ENCODE measurements at places on chromosomes 2 and 18.

- no peak for DNase-seq
Observed at GRCh38 chr18:54945576-54946125, 13.6 kb downstream of the CCDC68 start.

- DNase-seq, result no peak
Observed at GRCh38 chr18:10482985-10483949, 28.8 kb downstream of the APCDD1 start.

DNA sequence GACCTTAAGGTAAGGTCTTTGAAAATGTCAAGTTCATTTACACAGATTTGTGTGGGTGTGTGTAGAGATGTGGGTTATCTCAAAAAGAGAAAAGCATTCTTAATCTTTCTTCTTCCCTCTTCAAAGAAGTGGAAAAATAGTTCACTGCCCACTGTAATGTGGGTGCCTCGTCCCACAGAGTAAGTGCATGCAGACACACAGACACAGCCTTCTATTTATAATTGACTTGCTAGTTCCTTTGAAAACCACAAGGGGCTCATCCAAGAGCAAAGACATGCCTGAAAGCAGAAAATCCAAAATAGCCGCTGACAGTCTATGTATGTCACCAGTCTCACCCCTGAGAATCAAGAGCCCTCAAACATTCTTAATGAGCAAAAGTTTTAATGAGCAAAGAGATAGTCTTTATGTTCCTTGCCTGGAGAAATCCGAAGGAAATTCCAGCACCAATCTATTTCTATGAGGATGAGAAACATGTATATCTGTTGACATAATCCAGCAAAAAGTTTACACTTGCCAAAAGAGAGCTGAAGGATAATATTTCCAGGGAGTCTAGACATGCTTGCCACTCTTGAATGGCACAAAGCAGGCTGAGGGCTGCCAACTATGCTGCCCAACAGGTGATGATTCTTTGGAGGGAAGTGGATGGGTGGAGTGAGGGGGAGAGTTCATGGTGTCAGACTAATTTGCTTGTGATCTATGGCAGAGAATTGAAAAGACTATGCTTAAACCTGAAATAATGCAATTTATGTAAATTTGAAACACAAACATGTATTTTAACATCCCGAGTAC, 93.9 kb downstream of the ACVR1 start:
- no peak for DNase-seq

DNA sequence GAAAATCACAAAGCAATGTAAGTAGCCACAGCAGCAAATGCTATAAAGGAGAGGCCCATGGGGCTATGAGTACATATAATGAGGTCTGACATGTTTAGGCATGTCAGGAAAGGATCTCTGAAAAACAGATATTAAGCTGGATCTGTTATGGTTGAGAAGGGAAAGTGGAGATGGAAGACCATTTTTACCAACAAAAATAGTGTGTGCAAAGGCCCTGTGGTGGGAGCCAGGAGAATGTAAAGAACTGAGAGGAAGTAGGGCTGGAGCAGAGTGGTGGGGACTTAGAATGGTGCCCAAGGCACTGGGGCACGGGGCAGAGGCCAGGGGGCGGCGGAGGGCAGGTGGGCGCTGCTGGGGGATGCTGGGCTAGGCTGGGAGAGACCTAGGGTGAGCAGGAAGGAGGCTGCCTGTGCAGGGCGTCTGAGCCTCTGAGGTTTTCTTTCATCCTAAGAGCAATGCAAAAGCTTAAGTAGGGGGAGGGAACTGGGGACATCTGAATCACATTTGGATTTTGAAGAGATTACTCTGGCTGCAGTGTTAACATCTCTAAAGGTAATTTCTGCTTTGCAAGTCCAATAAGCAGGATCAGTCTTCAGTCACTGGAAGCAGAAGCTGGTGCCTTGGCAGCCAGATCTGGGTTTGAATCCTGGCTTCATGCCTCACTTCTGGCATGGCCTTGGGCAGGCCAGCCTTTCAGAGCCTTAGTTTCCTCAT, 4.9 kb upstream of the AGFG1 start:
- no peak for DNase-seq

GRCh38 chr2:8491296-8492027, 190.4 kb upstream of the ID2 start:
- no peak for DNase-seq

DNA sequence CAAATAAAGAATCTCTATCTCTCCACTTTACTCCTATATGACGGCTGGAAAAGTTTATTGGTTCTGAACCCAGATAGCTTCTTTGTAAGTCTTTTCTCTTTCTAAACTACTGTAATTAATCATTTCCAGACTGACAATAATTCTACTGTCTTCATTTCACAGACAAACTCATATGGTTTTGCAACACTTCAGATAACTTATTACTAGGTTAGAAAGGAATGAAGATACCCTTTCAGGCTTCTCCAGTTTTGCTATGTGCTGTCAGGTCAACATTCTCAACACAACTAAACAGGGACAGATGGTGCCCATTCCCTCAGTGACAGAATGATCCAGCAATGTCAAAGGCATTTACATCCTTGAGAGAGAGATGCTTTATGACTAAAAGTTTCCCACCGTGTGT, 198.5 kb upstream of the ITGA4 start:
- DNase-seq, result peak; percentile 96

DNA sequence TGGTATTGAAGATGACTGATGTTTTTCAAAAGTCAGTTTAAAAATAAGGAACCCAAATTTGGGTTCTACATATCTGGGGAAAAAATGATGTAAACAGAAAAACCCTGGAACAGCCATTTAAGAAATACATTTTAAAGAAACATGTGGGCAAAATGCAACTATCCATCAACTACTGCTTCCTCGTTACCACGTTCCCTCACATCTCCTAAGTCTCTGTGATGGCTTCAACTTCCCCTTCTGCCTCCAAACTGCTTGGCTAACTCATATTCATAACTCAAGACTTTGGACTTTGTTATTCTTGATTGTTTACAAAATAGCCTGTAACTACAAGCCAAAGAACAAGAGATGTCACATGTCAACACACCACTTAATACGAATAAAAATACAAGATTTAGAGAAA, 116.3 kb downstream of the DYM start:
- DNase-seq, result no peak

GRCh38 chr2:67880291-67880761, 182.5 kb downstream of the C1D start:
- DNase-seq, result no peak

DNA sequence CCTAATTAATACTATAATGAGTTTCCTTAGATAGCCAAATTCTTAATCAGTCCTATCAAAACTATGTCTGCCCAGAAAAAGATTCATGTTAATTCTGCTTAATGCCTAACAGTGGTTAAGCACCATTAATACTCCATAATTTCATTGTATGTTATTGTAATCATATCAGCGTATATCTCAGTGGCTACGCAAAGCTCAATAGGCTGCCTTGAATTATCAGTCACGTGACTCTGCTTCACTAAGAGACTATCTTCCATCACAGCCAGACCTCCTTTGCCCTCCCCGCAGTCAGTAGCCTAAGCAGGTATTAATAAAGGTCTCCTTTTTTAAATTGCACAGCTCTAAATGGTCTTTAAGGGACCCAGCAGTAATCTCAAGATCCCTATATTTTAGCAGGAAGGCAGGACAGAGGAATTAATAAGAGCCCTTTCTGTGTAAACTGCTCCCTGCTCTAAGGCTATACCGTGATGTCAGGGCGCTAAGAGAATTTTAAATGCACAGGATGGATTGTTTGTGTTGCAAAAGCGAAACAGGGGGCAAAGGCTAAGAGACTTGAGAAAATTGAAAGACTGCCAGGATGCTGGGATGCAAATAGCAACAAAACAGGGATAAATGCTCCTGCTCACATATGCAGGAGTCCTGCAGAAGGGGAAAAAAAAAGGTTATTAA, 215.6 kb upstream of the POU3F3 start:
- no peak for DNase-seq

DNA sequence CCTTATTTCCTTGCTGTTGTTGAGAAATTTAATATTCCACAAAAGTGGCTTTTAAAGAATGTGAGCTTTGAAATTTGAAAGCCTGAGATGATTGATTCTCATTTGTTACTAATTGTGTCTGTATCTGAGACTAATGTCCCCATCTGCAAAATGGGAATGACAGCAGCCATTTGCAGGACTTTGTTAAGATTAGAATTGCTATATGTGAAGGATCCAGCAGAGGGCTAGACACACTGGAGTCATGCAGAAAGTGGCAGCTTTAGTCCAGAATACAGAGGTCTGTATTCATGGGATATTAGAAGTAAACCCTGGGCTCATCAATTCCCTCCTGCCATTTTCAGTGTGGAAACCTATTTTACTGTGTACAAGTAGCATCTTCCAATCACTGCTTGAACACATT, 296.5 kb upstream of the GYPC start:
- no peak for DNase-seq
